GM18507 (cell line): ENCODE measurements at places on chromosomes 6 and 20.

- no peak for DNase-seq
Measured at GRCh38 chr20:31570021-31570463, 35.0 kb upstream of the ID1 start.

- DNase-seq = no peak
Measured at GRCh38 chr6:154138793-154139192, 99.8 kb downstream of the OPRM1 start.

DNA sequence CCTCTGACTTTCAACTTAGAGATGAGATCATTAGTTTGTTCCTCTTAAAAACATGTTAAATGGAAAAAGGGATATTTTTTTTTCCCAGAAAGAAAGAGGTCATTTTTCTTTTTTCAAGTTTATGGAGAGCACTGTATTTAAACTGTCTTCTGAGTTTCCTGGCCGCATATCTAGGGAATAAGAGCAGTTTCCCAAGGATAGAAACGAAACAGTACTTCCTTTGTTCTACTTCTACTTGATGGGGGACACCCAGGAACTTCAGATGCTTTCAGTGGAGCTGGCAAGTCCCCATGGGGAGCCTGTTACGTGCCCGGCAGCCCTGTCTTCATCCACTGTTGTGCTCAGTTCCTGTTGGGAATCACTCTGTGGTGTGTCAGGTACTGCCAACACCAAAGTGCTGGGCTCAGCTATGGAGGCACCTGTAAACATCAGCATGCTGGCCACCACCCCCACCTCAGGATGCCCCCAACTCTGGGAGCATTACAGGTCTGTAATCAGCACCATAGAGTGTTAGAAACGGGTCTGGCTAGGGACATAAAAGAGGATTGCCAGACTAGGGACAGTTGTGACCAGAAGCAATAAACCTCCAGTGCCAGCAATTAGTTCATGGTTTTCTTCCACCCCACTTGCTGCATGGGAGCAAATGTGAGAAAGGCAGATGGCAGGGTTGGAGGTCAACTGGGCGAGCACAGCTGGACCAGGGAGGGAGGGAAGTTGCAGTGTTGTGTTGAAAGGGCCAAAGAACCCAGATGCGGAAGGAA is 221.7 kb upstream of the ECI2 start:
- no peak for DNase-seq

DNA sequence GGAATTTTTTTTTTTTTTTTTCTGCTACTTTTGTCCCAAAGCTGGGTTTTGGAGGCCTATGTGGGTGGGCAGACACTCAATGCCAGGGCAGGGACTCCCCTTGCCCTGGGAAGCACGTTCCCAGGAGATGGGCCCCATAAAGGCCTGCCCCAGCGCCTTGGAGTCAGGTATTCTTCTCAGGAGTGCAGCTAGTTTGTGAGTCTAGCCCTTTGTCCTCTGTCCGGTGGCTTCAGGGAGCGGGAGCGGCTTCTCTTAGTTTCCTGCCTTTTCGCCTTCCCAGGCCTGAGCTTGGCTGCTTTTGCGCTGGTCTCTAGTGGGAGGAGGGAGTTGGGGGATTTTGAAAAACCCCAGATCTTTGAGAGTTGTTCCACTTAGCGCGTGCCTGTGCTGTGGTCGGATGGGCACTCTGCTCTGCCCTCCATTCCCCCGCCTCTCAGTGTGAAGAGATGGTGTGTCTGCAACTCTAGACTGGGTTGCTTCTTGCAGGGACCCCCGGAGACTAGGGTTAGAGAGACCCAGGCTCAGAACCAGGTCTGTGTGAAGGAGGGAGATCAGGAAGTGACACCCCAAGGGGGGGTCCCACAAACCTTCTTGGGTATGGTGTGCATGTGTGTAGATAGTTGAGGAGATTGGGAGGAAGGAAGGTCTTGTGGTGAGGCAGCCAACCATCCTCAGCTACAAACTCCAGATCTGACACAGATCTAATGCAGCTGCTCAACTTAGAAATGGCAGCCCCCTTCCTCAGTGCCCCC is 1.3 kb downstream of the PLCG1 start:
- DNase-seq = no peak

- no peak for DNase-seq
Measured at GRCh38 chr6:52760105-52760765, 3.0 kb downstream of the GSTA2 start.

DNA sequence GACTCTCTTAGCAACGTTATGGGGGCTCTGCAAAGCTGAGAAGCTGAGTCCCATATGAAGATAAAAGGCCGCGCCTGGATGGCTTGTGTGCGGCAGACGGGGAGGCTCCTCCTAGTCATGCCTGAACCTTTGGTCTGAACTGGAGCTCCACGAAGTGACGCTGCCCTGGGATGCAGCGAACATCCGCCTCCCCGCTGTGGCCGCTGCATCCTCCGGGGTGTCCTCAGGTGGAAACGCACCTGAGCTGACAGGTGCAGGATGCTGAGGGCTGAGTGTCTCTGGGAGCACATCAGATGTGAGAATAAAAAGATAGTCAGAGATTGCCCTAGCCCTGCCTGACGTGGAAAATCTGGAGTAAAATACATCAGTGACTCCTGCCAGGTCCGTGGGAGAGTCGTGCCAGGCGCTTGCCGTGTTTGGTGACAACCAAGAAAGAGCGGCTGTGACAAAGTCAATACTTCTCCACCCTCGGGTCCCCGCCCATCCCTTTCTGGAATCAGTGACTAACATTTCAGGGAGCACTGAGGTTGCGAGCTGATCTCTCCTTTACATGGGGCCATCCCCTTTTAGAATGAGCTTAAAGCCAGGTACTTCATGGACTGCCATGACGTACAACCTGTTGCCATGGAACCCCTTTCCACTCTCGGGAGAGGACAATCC is 162.8 kb upstream of the AFDN start:
- DNase-seq = no peak
